ENCODE measurements at places on chromosomes 2 and 18.
A peak's percentile ranks its signal among the peaks of the same experiment; 100 is the strongest.

- DNase-seq = no peak
Observed at GRCh38 chr18:62080172-62080900, 106.5 kb downstream of the PIGN start.

DNA sequence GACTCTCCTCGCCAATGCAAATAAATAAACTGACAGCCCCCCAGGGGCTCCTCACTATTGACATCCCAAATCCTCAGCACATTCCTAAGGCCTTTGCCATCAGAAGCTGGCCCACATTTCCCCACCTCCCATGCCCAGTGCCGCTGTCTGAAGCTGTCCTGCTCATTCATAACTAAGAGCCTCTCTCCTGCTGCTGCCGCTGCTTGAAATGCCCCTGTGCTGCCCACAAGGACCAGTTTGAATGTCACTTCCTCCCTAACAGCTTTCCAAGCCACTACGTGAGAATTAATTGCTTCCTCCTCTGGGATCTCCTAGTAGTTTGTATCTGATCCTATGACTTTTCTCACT lies 151.6 kb upstream of the CAPN13 start:
- DNase-seq = peak; percentile 60

DNA sequence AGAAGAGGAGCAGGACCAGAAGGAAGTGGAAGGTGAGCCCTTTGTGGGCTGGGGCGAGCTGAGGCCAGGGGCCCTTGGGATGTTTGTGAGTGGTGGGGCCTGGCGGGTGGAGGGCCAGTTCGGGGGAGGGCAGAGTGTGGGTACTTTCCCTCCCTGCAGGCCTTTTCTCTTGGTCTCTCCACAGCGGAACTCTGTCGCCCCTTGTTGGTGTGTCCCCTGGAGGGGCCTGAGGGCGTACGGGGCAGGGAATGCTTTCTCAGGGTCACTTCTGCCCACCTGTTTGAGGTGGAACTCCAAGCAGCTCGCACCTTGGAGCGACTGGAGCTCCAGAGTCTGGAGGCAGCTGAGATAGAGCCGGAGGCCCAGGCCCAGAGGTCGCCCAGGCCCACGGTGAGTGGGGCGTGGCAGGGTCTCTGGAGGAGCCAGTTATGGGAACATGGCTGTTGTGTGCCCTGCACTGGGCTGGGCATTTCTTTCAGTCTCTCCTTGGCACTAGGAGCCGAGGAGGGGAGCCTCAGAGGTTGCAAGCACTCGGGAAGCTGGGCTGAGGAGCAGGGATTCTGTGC lies 10.8 kb downstream of the STK11IP start:
- peak; percentile 32 for DNase-seq

GRCh38 chr2:86285571-86285970 lies 51.9 kb downstream of the REEP1 start:
- DNase-seq = no peak

GRCh38 chr2:27134781-27135477 lies 493 bp upstream of the PREB start:
- DNase-seq = no peak

GRCh38 chr2:59044736-59045135 lies 803.6 kb upstream of the FANCL start:
- no peak for DNase-seq

DNA sequence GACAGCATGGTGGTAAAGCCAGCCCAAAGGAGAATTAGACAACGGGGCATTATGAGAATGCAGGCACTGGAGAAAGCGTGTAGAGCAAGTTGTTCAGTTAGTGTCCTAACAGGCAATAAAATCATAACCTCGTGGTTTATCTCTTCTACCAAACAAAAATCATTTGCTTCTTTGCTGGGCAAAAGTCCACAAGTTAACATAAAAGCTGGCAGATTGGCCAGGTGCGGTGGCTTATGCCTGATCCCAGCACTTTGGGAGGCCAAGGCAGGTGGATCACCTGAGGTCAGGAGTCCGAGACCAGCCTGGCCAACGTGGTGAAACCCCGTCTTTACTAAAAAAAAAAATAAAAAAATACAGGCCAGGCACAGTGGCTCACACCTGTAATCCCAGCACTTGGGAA lies 364.1 kb downstream of the SETBP1 start:
- DNase-seq = no peak

GRCh38 chr2:236853585-236854051 lies 232.1 kb upstream of the COPS8 start:
- DNase-seq = peak; percentile 56

DNA sequence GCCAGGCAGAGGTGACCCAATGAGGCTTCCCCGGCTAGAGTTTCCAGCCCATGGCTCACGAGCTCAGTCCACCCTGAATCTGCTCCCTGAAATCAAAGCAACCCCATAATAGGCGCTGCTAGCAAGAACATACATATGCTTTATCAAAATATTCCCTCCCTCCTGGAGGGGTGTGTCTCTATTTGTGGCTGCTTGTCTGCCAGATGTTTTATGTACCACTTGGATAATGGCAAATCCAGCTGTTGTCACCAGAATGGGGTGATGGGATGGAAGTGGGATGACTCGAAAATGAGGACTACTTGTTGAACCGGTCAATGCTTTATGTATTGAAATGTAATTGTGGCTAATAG lies 152.0 kb downstream of the GALNT14 start:
- DNase-seq = no peak

DNA sequence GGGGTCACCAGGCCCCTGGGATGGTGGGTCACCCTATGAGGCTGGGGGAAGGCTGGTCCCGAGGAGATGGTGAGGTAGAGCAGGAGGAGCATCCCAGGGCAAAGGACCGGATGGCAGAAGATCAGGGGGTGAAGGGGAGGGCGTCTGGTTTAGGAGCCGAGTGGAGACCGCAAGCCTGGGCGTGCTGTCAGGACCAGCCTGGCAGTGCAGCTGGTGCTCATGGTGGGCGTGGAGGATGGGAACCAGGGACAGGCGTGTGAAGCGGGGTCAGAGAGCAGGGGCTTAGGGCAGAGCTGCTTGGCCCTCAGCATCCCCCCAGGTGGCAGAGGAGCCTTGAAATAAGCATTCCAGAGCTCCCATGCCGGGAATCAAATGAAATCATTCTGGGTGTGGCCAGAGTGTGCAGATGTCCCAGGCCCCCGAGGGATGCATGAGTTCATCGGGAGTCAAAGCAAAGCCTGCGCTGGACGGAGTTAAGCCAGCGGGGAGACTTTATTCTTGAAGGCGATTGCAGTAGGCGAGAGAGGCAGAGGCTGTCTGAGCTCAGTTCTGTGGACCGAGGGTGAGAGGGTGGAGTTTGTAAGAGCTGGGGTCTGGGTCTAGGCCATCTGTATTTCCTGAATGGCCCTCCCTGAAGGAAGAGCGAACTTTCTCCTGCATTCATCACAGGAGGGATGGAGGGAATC lies 33.1 kb upstream of the MBP start:
- DNase-seq = no peak

DNA sequence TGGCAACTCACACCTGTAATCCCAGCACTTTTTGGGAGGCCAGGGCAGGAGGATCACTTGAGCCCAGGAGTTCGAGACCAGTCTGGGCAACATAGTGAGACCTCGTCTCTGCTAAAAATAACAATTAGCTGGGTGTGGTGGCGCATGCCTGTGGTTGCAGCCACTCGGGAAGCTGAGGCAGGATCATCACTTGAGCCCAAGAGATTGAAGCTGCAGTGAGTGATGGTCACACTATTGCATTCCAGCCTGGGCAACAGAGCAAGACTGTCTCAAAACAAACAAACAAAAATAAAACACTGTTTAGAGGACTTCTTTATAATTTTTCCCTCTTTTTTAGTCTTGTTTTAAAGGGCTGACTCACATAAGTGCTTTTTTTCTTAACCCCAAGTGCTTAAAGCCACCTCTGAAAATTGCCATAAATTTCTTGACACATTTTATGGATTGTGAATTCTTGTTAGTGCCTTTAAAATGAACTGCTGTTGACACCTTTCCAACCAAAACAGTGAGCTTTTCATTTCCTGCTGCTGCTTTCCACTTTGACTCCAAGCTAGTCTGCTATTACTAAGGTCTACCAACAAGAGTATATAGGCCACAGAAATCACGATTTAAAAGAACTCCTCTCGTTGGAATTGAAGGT lies 41.7 kb downstream of the CYP20A1 start:
- DNase-seq = no peak

DNA sequence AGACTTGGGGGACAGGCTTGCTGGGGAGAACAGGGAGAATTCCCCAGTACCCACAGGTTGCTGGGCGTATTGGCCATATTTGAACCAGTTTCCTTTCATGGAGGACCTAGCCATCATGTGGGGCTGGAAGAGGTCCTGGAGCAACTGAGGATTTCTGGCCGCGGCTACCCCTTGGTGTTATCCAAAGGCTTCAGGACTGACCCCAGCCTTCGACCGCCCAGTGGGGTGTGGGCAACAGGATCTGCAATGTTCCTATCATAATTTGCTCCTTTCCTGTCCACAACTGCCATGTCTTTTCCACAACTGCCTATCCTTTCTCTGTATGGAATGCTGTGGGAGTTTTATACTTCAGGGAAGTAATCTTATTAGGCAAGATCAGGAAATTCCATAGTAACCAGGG lies 1053.6 kb upstream of the SLC39A10 start:
- DNase-seq = no peak

GRCh38 chr2:103289105-103289725 lies 527.4 kb downstream of the TMEM182 start:
- peak; percentile 68 for DNase-seq

DNA sequence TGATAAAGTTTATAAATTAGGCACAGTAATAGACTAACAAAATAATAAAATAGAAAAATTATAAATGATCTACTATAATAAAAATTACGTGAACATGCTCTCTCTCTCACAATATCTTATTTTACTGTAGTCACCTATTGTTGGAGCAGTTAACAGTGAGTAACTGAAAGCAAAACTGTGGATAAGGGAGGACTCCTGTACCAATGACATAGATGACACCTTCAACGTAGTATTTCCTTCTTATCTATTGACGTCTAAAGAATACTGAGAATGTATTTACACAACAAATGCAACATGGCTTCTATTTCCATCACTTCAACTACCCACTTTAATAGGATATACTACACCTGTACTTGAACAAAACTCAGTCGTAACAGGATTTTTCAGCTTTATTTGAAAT lies 31.5 kb downstream of the HNRNPLL start:
- DNase-seq = no peak

DNA sequence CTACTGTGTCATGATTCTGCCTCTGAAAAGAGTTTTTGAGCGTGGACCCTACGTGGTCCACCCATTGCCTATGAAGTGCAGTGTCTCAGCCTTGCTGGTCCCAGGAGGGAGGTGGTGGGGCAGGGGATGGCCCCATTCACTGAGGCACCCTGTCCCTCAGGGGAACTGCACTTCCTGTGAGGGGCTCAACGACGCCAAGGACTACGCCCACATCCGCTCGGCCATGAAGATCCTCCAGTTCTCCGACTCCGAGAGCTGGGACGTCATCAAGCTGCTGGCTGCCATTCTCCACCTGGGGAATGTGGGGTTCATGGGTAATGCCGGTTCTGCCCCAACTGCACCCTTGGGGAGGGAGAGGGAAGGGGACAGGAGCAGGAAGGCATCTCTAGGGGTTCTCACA lies 42.5 kb downstream of the MYO7B start:
- peak; percentile 31 for DNase-seq

DNA sequence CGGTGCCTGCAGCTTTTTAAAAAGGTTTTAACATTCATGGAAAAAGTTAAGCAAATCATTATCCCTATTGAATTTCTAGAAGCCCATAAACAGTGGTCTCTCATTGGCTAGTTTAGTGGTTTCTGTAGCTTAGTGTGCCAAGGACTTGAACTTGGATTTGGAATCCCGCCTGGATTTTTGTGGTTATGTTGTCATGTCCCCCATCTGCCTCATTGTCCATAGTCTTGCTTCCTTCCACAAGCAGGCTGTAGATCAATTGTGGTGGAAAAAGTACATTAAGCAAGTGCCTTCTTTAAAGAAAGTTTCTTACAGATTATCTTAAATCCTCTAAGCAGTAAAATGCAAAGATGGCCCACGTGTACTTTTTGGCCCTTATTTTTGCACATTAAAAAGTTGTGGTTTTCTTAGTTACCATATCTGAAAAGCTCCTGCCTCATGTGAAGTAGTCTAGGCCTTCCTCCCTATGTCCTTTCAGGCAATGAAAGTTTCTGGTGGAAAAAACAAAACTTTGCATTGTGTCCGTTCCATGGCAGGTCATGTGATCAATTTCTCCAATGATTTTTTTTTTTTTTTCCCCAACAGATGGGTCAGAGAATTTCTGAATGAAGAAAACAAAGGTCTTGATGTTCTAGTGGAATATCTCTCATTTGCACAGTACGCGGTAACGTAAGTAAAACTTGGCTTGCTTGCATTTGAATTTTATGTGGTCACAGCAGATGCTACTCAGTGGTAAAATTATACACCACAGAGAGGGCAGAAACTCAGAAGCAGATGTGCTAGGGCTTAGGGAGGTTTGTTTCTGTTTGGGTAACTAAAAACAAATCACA lies 158.9 kb downstream of the PRPF40A start:
- no peak for DNase-seq

GRCh38 chr2:99200076-99200800 lies 19.3 kb downstream of the MRPL30 start:
- DNase-seq = no peak

GRCh38 chr2:110677080-110677479 lies 783 bp downstream of the BUB1 start:
- no peak for DNase-seq

DNA sequence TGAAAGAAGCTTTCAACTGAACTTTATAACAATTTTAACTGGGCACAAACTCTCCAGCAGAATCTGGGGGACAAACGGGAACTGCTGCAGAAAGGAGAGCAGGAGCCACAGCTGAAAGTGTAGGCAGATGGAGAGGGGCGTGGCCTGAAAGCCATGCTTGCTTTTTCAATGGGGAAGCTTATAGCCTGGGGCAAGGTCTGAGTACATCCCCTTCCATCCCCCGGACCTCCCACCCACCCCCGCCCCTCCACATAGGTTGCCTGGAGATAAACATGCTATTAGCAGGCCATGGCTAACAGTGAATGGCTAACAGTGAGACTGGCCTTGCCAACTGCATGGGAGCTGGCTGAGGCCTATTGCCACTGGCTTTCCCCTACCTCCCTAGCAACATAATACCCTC lies 317.9 kb upstream of the TANK start:
- no peak for DNase-seq

GRCh38 chr18:73511771-73512503 lies 635.7 kb downstream of the FBXO15 start:
- no peak for DNase-seq

DNA sequence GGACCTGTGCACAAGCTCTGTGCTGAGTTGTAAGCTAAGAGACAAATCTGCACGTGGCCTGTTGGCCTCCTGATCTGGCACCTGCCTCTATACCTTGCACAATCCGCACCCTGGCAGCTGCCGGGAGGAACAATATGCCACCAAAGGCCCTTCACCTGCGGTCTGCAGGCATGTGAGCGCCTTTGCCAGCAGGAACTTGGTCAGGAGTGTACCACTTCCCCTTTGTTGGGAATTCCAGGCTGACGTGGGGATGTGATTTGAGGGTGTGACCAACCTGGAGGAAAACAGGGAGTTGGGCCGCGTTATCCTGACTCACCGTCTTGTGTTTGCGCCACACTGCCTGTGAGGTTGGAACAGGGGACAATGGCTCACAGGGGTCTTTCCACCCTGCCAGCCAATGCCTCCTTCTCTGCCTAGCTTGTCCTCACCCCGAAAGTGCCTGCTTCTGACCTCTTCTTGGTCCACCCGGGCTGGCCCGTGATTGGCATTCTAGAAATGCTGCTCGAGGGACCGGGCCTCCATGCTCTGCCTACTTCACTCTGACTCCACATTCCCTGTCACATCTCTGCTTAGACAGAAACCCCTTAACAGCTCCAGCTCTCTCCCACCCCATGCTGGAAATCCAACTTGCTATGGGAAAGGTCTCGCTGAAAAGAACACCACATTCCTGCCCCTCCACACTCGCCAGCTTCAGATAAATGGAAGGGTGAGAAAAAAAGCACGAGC lies 67.1 kb upstream of the MAP4K4 start:
- DNase-seq = peak; percentile 37

GRCh38 chr2:97752342-97753334 lies 39.3 kb downstream of the ZAP70 start:
- DNase-seq = no peak

Data from endodermal cell (in vitro differentiated cells).